ENCODE measurements at places on chromosomes 3 and 15.

DNA sequence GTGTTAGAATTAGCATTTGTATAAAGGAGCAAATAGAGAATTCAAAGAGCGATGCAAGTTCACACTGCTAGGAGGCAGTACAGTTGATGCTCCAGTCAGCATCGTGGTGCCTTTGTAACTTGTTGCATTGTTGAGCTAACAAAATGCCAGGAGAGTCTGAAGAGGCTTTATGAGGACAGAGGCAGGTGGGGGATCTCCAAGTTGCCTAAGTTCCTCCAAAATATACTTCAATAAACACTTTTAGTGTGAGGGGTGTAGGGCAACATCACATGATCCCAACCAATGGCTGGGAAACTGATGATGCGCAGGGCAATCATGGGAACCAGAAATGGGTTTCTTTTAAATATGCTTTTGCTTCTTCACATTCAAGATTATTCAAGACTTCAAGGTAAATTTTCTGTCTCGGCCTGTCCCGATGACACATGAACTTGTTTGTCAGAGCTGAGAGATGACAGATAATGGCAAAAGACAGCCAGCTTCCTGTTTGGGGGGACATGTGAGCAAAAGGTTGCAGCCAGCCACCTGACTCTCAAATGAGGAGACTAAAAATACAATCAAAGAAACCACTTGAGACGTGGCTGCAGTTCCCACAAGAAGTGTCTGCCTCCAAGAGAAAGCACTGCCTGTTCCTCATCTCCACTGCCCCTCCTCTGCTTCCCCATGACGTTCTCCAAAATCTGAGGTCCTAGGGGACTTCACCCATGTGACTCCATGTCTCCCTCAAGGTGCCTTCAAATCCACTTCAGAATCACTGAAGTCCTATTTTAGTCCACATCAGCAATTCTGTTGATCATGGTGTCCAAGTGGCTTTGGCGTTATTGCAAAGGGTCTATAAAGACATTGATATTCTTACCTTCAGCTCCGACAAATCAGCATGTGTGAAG is 39.3 kb downstream of the KLHL6 start:
- DNase-seq: no peak

- no peak for DNase-seq
Measured at GRCh38 chr15:56964182-56964581, 45.7 kb downstream of the TCF12 start.

DNA sequence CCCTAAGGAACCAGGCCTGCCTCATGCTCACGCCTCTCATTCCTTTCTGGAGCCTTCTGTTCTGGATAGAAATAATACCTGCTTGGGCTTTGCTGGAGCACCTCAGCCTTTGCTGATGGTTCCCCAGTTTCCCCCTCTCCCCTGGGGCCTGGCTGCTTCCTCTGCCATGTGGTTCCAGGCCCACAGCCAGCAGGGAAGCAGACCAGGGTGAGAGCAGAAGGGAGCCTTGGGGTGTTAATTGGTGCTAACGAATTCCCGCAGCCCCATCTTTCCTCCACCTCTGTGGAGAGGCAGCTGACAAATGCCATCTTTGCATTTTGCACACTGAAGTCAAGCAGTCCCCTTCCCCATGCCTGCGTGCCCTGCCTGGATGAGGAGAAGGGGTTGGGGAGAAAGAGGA is 13.1 kb upstream of the CORO2B start:
- DNase-seq: no peak

- DNase-seq: no peak
Measured at GRCh38 chr3:135218304-135218703, 423.2 kb downstream of the EPHB1 start.

DNA sequence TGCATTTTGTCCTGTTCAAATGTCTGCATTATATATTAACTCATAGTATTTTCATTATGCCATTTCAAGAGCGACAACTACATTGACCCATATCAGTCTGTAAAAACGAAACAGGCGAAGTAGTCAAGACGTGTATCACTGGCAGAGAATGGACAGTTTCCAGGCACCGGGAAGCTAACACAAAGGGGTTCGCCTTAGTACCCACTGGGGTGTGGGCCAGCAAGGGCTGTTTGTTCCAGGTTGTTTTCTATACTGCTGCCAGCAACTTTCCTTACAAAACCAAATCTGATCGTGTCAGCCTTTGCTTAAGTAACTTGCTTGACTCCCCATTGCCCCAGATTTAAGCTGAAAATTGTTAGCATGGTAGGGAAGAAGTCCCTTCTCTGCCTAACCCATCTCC is 87.1 kb downstream of the CGNL1 start:
- no peak for DNase-seq

All from ovary (tissue), 10 donors.